ENCODE measurements at places on chromosomes 12 and 14.

- DNase-seq, result peak; percentile 11
Measured at GRCh38 chr12:90899456-90900182, 55.4 kb downstream of the CCER1 start.

- no peak for DNase-seq
Measured at GRCh38 chr14:35688126-35688826, 120.8 kb downstream of the RALGAPA1 start.

- DNase-seq, result no peak
Measured at GRCh38 chr14:102809870-102810269, 32.6 kb downstream of the TRAF3 start.

- DNase-seq, result no peak
Measured at GRCh38 chr12:65511134-65511834, 232.8 kb downstream of the MSRB3 start.

GRCh38 chr12:52525661-52526499 is 5.7 kb upstream of the KRT5 start:
- DNase-seq, result no peak

DNA sequence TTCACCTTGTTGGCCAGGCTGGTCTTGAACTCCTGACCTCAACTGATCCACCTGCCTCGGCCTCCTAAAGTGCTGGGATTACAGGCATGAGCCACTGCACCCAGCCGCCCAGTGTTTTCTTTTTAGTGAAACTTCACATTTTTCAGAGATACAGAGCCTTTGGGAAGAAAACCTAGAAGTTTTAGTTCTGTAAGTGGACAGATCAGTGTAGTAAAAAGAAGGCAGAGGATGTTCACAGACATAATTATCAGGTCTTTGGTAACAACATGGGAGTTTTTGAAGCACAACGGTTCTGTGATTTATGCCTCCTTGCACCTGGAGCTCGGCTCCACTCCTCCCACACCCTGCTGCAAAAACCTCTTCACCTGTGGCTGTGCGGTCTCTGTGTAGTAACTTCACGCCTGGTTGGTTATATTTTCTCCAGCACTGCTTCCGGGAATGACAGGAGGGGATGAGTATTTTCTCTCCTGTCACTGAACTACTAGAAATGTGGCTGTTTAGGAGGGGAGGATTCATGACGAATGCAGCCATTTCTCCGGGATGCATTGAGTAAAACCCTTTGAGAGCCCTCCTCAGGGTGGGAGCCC is 67.0 kb downstream of the ARF6 start:
- no peak for DNase-seq

- peak; percentile 92 for DNase-seq
Measured at GRCh38 chr14:50062438-50063085, 53.8 kb downstream of the VCPKMT start.

- peak; percentile 52 for DNase-seq
Measured at GRCh38 chr12:74412606-74413230, 124.9 kb upstream of the ATXN7L3B start.

DNA sequence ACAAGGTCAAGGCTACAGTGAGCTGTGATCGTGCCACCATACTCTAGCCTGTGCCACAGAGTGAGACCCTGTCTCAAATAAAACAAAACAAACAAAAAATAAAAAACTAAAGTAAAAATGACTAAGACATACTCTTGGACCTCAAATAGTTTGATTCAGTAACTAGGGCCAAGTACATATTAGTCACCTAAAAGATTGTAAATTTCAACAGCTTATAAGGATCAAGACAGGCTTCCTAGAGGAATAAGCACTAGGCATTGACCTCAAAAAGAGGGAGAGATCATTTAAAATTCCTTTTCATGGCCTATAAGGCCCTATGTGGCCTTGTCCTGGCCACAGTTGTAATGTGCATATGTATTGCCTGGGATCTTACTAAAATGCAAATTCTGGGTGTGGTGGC is 46.0 kb upstream of the CHST11 start:
- no peak for DNase-seq

- no peak for DNase-seq
Measured at GRCh38 chr14:105076296-105076804, 11.1 kb upstream of the GPR132 start.

GRCh38 chr14:65703521-65703920 is 291.0 kb downstream of the FUT8 start:
- no peak for DNase-seq

GRCh38 chr14:65077318-65077717 is 25.0 kb downstream of the MAX start:
- DNase-seq, result no peak

GRCh38 chr12:128929057-128929456 is 75.8 kb downstream of the GLT1D1 start:
- DNase-seq, result no peak

DNA sequence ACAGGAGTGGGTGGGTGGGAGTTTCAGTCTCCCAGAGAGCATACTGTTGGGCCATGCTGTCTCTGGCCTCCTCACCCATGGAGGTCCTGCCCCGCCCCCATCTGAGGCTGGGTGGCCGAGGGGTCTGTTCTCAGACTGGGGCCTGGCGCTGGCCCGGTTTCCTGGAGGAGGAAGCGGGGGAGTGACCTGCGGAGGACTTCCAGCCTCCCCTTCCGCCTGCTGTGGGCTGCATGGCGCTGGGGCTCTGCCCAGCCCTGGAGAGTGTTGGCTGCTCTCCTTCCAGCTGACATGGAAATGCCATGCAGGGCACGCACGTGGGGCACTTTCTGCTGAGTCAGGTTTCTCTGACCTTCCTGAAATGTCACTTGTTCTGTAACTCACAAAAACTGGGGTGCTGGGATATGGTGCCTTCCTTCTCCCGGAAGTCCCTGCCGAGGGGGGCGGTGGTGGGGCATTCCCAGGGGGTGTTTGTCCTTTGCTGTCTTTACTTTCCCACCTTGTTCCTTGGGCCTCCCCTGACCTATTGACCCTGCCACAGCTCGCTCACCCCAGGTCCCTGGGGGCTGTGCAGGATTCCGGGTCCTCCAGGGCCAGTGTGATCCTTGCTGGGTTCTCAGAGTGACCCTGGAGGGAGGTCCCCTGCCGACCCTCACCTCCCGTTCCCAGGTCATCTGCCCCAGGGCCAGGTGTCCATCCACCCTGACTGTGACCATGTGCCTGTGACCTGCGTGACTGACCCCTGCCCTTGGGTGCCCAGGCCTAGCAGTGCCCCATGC is 23.6 kb downstream of the PACS2 start:
- DNase-seq, result no peak

DNA sequence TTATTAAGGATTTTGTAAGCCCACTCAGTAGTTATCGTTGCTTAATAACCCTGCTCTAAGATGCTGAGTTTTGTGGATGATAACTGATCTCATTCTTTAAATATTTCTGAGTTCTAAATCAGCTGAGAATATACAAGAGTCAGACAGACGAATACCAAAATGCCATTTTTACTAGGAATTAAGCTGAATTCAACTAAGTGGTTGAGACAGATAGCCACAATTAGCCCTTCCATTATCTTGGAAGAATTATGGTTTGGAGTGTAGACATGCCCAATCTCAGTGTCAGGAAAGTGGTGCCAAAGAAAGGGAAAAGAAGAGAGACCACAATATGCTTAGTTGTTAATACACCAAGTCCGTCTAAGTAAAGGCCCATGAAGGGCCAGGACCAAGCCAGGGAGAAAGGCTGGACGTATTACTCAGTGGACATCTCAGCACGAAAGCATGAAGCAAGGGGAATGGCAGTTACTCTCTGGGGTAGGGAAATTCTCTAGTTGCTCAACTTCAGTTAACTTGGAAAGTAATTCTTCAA is 58.6 kb downstream of the KCNA5 start:
- DNase-seq, result no peak

DNA sequence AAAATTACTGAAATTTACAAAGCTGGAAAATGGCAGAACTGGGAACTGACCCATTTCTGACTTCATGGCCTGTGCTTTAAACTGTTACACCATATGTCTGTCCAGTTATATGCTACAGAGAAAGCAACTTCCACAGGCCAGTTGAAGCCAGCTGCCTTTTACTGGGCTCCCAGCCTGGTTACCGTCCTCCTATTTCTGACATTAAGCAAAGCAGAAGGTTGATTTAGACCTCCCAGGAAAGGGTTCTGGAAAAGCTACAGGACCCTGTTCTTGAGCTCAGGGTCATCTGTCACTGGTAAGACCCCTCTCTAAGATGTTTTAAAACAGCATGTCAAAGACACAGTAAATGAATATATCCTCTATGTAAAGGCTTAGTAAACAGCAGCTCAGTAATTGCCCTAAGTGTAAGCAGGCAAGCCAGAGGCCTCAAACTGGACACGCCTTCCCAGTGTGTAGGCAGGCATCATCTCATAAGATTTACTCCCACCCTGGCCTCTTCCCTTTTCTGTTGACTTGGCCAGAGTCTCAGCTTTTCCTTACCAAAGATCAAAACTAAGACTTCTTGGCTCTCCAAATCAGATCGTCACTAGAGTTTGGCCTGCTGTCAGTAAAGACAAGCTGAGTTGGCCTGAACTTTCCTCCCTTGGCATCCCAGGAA is 55.4 kb upstream of the RNU6-8 start:
- no peak for DNase-seq

DNA sequence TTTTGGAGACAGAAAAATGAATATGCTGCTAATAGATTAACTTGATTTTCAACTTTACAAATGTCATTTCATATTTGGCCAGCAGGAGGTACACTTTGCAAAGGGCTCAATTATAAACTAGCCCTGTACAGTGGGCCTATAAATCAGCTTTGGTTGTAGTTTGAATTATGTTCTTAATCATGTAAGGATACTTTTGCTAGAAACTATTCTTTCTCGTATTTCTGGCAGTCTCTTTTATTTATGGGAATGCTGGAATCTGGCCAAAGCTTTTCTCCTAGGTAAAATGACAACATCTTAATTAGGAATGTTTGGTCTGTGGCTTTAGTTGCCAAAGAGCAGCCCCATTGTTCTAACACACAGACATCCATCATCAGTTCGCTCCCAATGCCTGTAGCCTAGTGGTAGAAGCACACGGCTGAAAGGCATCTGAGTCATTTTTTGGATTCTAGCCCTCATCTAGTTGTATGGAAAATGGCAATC is 1322.3 kb upstream of the SEL1L start:
- peak; percentile 87 for DNase-seq

- DNase-seq, result no peak
Measured at GRCh38 chr12:130540376-130540775, 175.7 kb downstream of the RIMBP2 start.

GRCh38 chr12:6233121-6233971 is 33.1 kb downstream of the CD9 start:
- DNase-seq, result no peak

DNA sequence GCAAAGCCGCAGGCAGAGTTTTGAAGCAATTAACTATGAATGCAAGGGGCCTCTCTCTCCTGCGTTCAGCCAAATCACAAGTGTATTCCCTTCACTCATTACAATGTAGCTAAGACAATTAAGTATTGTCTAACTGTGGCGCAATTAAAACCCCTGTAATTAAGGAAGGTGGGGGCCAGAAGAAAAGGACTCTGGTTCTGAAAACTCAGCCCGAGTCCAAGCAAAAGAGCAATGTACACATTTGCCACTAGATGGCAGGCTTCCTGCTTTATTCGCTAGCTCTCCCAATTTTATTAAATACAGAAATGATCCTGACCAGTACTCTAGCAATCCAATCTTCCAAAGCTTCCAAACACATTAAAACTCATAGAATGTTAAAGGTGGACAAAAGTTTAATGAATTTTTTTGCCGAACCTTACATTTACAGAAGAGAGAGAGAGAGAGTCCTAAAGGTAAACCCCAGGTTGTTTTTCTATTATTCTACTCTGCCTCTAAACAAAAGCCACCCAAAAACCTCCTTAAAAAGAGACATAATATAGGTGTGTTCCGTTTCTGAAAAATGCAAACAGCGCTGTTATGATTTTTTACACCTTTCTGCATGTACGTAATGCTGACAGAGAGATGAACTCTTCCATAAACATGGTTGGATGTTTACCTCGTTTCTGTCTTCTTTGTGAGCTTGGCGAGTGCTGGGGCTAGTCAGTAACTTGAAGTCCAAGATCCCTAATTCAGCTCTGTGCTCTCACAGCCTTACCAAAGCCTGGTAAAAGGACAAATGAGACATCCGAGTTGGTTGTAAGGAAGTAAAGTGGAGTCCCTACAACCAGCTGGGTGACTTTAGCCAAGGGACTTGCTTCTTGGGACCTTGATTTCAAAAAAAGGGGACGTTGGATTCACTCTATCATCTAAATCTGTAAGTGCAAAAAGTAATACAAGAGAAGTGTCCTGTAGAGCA is 50.9 kb upstream of the VASH1 start:
- DNase-seq, result peak; percentile 67

DNA sequence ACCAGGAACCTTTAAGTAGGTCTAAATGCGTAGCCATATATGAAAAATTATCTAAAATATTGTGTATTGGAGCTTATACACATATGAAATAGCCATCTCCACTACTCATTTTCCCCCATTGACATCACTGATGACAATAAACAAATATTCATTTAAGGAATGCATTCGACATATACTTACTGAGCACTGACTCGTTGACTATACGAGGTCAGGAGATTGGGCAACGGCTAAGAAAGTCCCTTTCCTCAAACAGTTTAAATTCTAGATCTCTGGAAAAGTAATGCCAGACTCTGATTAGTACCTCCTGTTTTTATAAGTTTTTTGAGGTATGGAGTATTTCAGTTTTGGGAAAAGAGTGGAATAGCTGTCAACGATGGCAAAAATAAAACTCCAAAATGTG is 139.4 kb upstream of the DIO2 start:
- peak; percentile 3 for DNase-seq

DNA sequence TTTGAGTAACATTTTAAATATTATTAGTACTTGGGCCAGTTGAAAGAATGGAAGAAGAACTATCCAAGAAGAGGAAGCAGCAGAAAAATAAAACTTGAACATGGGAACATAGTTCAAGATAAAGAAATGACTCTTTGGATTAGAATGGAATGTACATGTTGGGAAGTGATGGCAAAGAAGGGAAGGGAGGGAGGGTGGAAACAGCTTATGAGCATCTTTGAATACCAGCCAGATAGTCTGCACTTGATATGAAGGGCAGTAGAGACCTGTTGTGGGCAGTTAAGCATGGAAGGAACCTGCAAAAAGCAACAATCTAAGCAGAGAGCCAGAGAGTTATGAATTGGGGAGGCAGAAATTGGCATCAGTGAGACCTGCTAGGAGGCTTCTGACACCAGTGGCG is 10.0 kb upstream of the IL22 start:
- no peak for DNase-seq

GRCh38 chr12:111434049-111434448 is 28.3 kb downstream of the SH2B3 start:
- DNase-seq, result no peak

DNA sequence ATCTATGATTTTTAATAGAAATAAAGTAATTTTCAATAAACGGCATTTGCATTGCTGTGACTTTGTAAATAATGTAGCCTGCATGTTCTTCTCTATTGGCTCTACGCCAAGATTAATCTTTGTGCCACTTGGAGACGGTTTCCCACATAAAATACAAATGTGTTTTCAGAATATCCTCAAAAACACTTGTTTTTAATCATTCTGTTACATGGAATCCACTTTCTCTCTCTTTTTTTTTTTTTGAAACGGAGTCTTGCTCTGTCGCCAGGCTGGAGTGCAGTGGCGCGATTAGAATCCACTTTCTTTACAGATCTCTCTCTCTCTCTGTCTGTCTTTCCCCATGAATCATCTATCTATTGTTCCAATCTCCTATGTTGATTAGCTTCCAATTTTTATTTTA is 22.8 kb upstream of the SSPN start:
- DNase-seq, result no peak

Measured in MCF 10A (cell line).